Stimulated activated CD4-positive, alpha-beta T cell treated with anti-CD3 and anti-CD28 coated beads, Interleukin-1b, Interleukin-23, amount 100 ng/mL, for 24 hours (primary cell): ENCODE measurements at places on chromosomes 16 and 17.

GRCh38 chr17:8175795-8176196, 384 bp downstream of the TMEM107 start:
- DNase-seq: no peak

DNA sequence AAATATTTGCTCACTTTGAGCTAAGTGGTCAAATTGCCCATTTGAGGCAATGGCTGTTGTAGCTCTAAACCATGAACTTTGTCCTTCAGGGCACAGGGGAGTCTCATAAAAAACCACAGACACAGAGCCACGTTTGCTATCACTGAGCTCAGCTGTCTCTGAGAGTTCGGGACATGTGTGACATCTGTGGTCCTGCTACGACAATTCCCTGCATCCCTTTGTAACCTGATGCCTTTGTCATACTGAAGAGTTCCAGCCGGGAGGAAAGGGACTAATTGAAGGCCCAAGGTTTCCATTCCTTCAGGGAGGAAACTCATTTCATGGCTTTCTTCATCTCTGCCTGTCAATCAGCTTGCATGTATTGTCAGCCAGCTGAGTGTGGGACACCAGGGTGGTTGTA, 599.4 kb upstream of the CDH5 start:
- no peak for DNase-seq

GRCh38 chr17:47197821-47198220, 8.7 kb upstream of the CDC27 start:
- DNase-seq: no peak

- DNase-seq: no peak
Observed at GRCh38 chr17:56678249-56679114, 85.0 kb downstream of the NOG start.

GRCh38 chr17:80395402-80396151, 19.4 kb upstream of the ENDOV start:
- no peak for DNase-seq

- no peak for DNase-seq
Observed at GRCh38 chr17:48505788-48506187, 25.0 kb downstream of the HOXB1 start.

GRCh38 chr17:76151896-76152454, 10.9 kb upstream of the FOXJ1 start:
- DNase-seq: no peak

DNA sequence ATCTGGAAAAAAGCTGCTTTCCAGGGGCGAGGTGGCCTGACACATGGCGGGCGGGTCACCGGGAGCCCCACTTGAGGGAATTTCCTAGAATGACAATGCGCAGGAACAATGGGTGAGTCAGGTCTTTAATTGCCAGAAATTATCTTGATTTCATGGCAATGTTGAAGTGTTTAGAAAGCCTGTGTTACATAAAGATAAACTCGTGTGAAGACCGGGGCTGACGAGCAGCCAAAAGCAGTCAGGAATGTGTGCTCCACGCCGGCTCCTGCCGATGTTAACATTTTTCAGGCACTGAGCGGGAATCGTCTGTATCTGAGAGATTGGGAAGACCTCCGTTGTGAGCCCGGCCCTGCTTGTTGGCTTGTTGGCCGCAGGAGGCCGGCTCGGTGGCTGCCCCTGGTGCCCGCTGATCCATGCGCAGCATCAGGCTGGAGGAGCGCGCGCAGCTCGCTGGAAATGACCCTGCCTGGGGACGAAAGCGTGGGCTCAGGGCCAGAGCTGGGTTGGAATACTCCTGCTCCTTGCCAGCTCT, 353.1 kb downstream of the FOXL1 start:
- DNase-seq: no peak

DNA sequence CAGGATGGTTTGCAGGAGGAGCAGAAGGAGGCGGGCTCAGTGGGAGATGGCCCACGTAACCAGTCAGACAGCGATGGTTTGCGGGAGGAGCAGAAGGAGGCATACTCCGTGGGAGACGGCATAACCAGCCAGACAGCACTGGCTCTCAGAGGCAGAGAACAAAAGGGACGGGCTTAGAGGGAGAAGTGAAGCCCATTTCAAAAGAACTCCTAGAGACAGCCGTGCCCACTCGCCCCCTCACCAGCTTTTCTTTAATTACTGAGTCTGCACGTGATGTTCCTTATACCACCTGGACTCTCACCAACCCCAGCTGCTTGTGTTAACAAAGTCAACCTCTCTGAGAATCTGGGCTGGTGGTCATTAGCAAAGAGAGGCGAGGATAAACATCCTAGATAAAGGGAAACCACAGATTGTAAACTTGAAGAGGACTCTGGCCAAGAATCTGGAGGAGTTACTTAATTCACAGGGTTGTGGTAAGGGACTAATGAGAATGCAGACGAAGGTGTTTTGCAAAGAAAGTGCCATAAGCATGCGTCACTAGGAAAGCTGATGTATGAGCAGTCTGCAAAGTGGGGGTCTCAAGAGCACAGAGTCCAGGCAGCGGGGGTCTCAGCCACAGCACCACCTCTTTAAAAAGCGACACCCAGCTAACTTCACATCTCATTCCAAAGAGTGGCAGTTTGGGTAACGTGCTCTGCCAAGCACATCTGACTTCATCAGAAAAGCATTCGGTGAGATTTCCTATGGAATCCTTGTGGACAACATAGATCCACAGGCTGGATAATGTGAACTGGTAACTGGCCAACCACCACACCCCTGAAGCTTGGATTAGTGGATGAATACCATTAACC, 51.7 kb downstream of the NXN start:
- DNase-seq: no peak

DNA sequence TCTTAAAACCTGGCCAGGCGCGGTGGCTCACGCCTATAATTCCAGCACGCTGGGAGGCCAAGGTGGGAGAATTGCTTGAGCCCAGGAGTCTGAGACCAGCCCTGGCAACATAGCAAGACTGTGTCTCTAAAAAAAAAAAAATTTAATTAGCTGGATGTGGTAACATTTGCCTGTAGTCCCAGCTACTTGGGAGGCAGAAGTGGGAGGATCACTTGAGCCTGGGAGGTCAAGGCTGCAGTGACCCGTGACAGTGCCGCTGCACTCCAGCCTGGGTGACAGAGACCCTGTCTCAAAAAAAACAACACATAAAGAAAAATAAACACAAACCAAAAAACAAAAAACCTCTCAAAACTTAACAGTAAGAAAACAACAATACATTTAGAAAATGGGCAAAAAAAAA, 106.3 kb downstream of the SMG6 start:
- DNase-seq: no peak

- DNase-seq: no peak
Observed at GRCh38 chr16:5073279-5073629, 1.6 kb downstream of the ALG1 start.

DNA sequence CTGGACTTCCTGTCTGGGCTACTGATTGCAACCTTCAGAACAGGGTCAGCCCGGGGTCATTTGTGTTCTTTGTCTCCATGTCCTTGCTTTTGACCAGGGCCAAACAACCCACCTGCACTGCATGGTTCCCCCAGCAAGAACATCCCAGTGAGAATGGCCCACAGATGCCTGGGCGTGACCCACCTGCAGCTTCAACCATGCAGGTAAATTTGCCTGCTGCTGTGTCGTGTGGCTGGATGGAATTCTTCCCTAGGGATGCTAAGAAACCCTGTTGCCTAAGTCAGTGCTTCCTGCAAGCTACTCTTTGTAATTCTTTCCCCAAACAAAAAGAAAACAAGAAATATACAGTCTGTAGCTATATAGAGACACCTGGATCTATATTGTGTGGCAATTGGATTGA, 12.5 kb downstream of the CDH13 start:
- DNase-seq: no peak

DNA sequence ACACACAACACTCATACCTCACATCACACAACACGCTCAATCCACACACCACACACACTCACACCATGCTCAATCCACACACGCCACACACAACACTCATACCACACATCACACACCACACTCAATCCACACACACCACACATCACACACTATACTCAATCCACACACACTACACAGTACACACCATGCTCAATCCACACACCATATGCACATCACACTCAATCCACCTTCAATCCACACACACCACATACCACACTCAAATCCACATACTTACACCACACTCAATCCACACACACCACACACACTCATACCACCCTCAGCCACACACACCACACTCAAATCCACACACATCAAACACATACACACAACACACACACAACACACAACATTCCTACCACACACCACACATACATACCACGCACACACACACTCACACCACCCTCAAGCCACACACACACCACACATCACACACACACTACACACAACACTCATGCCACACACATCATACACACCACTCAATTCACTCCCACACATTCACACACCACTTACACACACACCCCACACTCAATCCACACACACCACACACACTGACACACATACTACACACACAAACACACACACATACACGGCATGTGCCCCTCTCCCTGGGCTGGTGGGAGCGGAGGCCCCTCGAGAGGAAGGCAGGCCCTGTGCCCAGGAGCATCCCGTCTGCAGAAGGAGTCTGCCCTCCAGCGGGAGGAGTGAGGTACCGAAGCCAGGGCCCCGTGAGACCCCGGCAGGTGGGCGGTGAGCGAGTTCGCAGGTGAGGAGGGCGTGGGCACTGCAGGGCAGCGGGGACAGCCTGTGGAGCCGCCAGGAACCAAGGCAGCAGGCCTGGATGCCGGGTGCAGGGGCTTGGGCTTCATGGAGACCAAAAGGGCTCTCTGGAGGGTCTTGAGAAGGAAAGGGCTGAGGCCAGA, 33.1 kb upstream of the RPTOR start:
- no peak for DNase-seq

DNA sequence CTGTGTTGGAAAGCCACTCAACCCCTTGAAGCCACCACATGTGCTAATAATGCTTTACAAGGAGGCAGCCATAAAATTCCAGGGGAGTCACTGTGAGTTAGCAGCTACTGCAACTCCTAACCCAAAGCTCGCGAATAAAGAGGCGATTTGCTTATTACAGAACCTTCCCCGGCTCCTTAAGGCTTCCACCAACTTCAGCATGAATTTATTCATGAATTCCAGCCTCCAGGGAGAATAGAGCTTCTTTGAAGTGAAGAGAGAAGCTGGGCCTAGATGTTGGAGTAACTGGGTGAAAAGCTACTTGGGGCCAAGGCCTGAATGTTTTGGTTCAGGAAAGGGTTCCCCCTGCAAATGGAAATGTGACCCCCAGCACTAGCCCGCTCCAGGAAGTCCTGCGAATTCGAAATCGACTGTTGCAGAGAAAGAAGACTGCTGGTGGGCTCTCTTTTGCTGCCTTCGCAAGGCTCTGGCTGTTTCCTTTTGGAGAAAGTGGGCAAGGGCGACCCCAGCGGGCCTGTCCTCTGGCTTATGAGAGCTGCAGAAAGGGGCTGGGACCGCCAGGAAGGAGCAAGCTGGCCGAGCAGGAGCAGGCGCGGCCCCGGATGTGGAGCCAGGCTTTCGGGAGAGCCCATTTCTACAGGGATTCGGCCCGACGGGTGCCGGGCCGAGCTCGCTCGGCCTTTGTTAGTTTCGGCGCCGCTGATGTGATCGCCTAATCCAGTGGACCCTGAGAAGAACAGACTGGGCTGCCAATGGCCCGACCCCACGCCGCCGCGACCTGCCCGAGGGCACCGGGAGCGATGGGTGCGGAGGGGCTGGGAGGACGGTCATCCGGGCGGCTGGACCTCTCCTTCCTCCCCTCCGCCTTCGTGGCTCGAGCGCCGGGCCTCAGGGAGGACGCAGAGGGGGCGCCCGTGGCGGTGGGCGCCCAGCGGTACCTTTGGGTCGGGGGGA, 7.6 kb downstream of the CBX8 start:
- DNase-seq: no peak

DNA sequence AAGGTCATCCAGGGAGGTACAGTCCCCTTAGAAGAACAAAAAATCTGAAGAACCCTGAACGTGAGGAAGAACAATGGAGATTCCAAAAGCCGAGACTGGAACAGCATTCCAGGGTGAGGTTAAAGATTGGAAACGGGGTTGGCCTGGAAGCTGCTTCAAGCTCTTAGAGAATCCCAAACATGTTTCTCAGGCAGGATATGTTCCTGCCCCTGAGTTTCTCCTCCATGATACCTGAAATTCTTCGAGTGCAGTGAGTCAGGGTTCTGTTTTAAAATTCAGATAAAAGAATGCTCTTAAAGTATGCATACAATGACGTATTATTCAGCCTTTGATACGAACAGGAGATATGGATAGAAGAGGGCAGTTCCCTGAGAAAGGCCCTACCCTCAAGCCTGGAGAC, 293.1 kb downstream of the HS3ST3B1 start:
- no peak for DNase-seq

- no peak for DNase-seq
Observed at GRCh38 chr16:75160386-75160785, 12.1 kb downstream of the ZFP1 start.

DNA sequence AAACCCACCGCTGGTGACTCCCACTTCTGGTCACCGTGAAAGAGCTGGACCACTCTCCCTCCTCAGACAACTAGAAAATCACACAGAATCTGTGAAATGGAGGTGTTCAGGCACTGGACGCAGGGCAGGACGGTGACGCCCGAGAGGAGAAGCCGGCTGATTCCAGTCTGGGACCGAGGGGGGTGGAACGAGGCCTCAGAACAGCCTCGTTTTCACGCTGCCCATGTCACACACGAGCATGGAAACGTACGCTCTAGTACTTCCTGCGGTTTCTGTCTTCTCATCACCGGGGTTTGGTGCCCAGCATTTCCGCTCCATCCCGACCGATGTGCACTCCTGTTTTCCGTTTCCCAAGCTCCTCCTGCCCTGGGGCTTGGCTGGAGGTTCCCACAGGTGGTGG, 101.8 kb upstream of the METRNL start:
- no peak for DNase-seq

DNA sequence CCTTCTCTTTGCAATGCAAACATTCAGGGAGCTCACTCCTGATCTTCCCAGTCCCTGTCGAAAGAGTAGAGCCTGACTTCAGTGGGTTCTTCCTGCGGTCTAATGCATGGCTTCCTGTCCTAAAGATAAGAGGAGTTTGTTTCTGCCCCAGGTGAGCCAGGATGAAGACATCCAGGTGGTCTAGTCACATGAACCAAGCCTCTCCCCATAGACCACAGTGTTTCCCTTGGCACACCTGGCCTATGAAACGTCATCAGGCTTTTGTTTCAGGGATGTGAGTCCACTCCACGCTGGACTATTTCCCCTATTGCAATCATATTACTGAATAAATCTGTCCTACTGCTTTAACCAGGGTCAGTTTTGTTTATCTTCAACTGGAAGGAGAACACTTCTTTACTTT, 21.1 kb downstream of the CES1 start:
- DNase-seq: no peak

GRCh38 chr17:59762049-59762823, 54.8 kb downstream of the VMP1 start:
- no peak for DNase-seq

- no peak for DNase-seq
Observed at GRCh38 chr16:9499941-9500593, 408.6 kb downstream of the HAPSTR1 start.

- no peak for DNase-seq
Observed at GRCh38 chr17:81635431-81635830, 1.5 kb downstream of the NPLOC4 start.

- DNase-seq: peak; percentile 3
Observed at GRCh38 chr16:19559242-19559910, 3.9 kb downstream of the VPS35L start.

DNA sequence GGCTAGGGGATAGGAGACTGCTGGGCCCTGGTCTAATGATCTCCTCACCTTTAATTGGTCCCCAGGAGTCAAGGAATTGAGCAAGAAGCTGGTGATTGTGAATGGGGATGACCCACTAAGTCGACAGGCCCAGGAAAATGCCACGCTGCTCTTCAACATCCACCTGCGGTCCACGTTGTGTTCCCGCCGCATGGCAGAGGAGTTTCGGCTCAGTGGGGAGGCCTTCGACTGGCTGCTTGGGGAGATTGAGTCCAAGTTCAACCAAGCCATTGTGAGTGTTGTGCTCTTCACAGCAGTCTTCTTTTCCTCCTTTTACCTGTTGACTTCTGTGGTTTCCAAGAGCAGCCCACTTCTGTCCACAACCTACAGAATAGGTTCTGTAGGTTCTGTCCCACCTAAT, 19.4 kb downstream of the POLR2A start:
- DNase-seq: no peak
